Esophagus mucosa (tissue), 1 donor: ENCODE measurements at places on chromosomes 4 and X. TPM values are rescaled to one million over a fixed set of nuclear protein-coding genes. Genes with fewer than 3 reads are reported as not detected.

DNA sequence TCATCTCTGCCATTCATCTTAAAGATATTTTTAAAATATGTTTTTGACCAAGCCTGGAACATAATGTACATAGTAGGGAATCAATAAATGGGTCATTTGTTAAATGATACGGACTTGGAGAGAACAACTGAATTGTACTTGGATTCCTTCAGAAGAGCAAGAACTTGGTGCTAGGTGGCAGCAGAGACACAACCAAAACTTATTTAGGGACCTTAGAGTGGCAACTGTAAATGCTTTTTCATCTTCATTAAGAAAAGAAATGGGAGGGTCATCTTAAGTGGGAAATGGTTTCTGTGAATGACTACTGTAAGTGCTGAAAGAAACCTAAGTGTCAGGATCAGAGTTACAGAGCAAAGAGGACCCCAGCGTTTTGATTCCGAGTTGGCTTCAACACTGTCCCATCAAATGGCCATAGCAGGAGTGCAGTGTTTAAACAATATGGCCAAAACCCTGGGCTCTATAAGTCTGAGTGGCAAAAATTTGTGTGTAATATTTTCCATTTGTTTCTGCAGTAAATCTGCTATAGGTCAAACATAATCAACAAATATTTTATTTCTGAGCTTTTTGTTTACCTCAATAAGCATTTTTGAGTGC, 213.6 kb downstream of the PALLD start:
- no peak for ATAC-seq

GRCh38 chr4:71697031-71697430, 86.8 kb downstream of the GC start:
- ATAC-seq = no peak

- peak; percentile 96 for ATAC-seq
Measured at GRCh38 chrX:75522565-75523431, at the start of gene ZDHHC15. Gene ZDHHC15 (minus strand): TSS chrX:75523037. CDS start chrX:75523024, 13 bp downstream.

DNA sequence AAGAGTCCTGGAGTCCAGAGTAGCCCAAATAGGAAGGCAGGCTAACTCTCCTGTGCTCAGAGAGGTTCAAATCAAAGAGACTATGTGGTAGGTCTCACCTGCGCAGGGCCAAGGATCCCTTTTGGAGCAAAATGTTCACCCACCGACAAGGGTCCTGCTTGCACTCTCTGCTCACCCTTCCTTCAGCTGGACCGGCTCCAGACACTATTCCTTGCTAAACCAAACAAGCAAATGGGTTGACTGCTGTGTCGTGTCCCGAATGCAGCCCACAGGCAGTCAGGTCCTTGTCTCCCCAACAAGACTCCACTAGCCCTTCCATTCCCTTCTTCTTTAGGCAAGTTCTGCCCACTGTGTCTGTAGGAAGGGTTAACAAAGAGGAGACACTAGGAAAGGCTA, 760 bp downstream of the TRMT2B start:
- no peak for ATAC-seq

PCDH10 gene
- total RNA-seq = 0.04 TPM

GRCh38 chrX:19672222-19672812, 157.0 kb upstream of the MAP3K15 start:
- ATAC-seq = no peak

GRCh38 chr4:825063-825970, 612 bp downstream of the CPLX1 start:
- ATAC-seq = peak; percentile 18

DNA sequence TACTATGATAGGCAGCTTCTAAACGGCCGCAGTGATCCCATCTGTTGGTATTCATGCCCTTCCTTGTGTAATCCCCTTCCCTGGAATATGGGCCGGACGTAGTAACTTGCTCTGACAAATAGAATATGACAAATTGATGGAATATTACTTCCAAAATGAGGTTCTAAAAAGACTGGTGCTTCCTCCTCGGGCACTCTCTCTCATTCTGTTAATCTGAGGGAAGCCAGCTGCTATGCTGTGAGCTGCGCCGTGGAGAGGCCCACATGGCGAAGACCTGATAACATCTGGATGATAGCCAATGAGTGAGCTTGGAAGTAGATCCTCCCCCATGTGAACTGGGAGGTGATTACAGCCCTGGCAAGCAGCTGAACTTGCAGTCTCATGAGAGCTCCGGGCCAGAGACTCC, 27.2 kb upstream of the SLC25A4 start:
- ATAC-seq = no peak
